ENCODE measurements at places on chromosomes 16 and 17. TPM values are rescaled to one million over a fixed set of nuclear protein-coding genes. Genes with fewer than 3 reads are reported as not detected.

C16orf54 gene
- total RNA-seq, result not detected

ZSCAN10 gene
- total RNA-seq, result not detected

CCL1 gene
- not detected for total RNA-seq

C16orf96 gene
- total RNA-seq, result under 0.01 TPM

SPIRE2 gene
- 1.00 TPM for total RNA-seq

CYGB gene
- 84.9 TPM for total RNA-seq

KRTAP1-4 gene
- total RNA-seq, result not detected

CES1 gene
- total RNA-seq, result 2.5 TPM

CACNG1 gene
- total RNA-seq, result not detected

TMIGD1 gene
- total RNA-seq, result not detected

ACSM5 gene
- total RNA-seq, result not detected

CCL7 gene
- 1.0 TPM for total RNA-seq

KRTAP9-8 gene
- total RNA-seq, result not detected

GNG13 gene
- not detected for total RNA-seq

RMI2 gene
- 1.4 TPM for total RNA-seq

CCDC102A gene
- 19.3 TPM for total RNA-seq

CPHXL2 gene
- not detected for total RNA-seq

TPSB2 gene
- not detected for total RNA-seq

CACNA1G gene
- under 0.01 TPM for total RNA-seq

TVP23B gene
- total RNA-seq, result 109 TPM
